ENCODE measurements at places on chromosomes 16 and 17.

- no peak for DNase-seq
Observed at GRCh38 chr17:185445-186138, 4.1 kb upstream of the DOC2B start.

GRCh38 chr16:28140788-28141618 is 70.8 kb downstream of the XPO6 start:
- no peak for DNase-seq

DNA sequence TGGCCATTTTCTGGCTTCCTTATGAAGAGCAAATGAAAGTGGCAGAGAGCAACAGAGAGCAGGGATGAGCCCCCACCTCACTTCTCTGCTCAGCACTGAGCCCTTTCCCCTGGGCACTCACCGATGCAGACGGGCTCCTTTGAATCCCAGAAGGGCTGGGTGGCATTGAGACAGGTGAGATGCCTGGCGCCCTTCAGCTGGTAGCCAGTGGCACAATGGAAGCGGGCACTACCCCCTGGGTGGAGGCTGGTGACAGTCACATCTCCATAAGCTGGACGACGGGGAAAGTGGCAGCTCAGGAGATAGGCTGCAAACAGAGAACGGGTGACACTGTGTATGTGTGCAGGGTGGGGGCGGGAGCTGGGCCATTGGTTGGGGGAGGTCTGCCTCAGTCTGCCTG is 12.5 kb upstream of the PHF12 start:
- DNase-seq = no peak

GRCh38 chr17:39777534-39778365 is 40.0 kb downstream of the GRB7 start:
- no peak for DNase-seq

DNA sequence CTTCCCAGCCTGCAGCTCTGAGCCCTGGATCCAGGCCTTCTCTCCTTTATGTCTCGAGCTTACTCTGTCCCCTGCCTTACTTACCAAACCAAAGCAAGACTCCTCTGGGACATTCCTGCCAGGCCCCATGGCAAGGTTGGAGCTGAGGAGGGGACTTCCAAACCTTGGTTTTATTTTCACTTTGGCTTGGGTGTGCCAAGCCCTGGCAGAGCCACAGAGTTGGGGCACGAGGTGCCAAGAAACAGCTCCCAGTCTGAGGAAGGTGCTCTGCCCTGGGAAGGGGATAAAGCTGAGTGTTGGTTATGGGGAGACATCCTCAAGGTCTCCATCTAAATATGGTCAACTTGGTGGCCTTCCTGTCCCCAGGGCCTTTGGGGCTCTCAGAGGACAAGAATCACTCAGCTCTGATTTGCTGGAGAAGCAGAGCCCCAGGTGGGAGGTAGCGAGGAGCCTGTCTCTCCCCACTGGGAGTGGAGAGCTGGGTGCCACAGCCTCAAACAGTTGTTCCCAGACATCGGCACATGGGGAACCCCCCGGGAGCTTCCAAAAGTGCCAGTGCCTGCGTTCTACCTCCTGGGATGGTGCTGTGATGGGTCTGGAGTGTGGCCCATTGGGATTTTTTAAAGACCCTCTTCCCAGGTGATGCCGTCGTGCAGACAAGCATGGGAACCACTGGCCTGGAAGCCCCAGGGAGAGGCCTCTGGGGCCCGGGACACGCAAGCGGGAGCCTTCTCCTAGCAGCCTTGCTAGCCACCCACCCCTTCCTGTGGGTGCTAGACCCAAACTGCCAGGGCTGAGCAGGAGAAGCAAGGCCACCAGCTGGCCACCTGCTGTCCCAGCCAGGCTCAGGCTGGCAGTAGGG is 10.3 kb downstream of the NLRC5 start:
- DNase-seq = no peak

Data from NCI-H1105 treated with DMSO at 0.1 percent for 48 hours (cell line).